ENCODE measurements at places on chromosomes 7 and 10.
A peak's percentile ranks its signal among the peaks of the same experiment; 100 is the strongest.

GRCh38 chr10:45625879-45626278 is 46.7 kb downstream of the ZFAND4 start:
- no peak for DNase-seq

DNA sequence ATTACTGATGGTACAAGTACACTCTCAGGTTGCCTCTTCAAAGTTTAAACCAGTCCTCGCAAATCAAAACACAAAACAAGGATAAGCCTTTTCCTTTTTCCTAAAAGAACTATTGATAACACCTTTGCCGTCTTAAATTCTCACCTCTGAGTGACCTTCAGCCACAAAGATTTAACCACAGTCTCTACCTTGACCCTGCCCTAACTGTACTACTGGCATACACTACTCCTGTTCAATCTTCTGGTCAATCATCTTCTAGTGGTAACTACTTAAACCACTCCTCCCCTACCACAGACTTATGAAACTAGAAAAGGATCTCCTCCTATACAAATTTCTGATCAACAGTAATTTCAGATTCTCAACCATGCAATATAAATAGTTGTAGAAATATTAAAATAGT is 15.1 kb downstream of the UPF2 start:
- no peak for DNase-seq

DNA sequence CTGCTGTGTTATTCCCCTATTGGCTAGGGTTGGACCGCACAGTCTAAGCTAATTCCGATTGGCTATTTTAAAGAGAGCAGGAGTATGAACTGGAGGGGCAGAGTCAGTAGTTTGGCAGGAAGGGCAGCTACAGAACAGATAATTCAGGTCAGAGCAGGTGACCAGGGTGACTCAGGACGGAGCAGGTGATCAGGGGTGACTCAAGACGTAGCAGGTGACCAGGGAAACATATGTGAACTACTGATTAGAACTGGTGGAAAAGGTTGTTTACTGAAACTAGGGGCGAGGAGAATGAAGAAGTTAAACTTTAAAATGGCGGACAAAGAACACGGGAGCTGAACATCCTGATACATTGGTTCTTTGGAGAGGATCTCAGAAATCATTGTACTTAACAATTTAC is 102.3 kb downstream of the CCDC7 start:
- DNase-seq, result no peak

DNA sequence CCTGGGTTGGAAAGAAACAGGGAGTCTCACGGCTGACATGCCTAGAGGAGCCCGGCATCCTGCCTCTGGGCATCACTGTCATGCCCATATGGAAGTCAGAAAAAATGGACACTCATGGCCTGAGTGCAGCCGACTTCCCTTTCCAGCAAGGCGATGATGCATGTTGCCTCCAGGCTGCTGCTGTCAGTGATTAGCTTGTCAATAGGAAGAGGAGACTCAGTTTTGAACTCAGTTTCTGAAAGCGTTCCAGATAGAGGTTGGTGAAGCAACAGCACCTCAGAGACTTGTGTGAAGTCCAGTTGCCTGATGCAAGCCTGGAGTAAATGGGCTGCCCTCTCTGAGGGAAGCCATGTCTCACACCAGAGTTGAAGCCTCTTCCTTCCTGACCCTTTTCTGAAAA is 148.4 kb downstream of the TPST1 start:
- DNase-seq, result no peak

DNA sequence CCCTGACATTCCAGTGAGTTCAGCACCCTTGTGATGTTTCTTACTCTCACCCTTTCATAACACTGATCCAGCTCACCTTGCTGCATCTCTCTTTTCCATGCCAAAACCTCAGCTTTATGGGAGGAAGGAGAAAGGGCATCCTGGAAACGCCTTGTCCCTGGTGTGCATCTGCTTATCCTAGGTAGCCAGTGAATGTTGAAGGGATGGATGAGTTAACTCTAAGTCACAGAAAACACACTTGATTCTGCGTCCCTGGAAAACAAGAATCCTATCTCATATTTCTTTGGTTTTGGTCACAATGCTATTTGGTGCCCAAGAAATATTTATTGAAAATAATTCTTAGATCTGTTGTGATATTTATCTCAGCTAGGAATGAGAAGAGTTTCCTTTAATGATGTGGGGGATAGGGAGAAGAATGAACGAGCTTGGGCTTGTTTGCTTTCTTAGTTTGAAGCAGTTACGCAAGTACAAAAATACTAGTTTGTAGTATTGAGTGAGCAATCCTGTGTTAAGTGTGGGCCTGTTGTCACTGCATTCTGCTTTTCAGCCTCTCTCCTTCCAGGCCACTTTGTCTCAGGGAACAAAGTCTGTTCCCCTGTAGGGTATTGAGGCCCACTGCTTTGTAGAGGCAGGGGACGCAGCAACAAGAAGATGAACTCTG is 126.5 kb downstream of the ARID5B start:
- DNase-seq, result peak; percentile 37

DNA sequence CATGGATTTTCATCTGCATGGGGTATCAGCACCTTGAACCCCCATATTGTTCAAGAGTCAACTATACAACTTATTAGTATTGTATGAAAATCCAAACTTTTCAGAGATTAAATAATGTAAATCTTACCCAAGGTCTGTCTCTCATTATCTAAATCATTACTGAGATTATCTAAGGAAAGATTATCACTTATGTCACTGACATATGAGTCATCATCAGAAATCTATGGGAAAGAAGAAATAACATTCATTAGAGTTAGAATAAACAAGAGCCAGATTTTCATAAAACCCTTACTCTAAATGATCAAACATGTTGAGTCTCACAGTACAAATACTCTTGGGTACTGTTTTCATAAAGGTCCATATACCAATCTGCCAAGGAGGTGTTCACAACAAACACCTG is 83.3 kb upstream of the GSDME start:
- DNase-seq, result no peak

- DNase-seq, result peak; percentile 77
Observed at GRCh38 chr7:101911800-101912715, 94.6 kb downstream of the CUX1 start.

- DNase-seq, result no peak
Observed at GRCh38 chr7:82567841-82568240, 124.3 kb upstream of the CACNA2D1 start.

DNA sequence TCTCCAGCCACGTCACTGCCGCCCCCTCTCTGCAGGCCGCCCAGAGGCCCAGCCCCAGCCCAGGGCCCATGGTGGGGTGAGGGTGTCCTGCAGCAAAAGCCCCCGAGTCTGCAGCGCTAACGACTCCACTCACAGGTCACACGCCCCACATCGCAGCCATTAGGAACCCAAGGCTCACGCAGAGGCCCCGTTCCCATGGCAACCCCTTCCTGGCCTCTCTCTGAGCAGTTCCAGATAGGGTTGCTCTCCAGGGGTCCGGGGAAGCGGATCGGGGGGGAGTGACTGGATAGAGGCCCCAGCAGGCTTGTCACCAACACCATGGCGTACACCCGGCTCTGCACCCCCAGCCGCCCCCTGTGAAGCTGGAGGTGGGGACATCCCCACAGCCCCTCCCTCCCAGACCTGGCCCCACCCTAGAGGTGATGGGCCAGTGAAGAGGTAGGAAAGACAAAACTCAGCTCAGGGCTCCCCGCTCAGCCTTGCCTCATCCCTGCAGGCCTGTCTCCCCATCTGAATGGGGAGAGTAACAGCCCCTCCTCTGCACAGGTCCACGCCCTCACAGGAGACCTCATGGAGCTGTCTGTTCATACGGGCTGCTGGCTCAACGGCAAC is 41.2 kb downstream of the TNRC18 start:
- DNase-seq, result peak; percentile 75

- no peak for DNase-seq
Observed at GRCh38 chr10:75018686-75019307, 92.7 kb upstream of the SAMD8 start.

DNA sequence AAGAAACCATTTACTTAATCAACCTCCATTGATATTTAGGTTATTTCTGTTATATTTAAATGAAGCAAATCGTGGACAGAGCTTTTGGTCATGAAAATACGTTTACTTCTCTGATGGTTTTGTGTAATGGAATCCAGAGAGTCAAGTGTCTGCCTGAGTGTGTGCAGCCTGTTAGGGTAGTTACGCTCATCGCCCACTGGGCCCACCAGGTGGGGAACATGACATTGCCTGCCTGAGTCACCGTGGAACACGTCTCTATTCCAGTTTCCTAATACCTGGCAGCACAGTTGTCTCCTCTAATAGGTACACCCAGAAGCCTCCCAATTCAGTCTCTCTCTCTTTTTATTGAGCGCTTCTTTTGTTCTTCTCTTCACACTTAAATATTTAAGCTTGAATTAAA is 91.0 kb downstream of the ADCY1 start:
- no peak for DNase-seq

DNA sequence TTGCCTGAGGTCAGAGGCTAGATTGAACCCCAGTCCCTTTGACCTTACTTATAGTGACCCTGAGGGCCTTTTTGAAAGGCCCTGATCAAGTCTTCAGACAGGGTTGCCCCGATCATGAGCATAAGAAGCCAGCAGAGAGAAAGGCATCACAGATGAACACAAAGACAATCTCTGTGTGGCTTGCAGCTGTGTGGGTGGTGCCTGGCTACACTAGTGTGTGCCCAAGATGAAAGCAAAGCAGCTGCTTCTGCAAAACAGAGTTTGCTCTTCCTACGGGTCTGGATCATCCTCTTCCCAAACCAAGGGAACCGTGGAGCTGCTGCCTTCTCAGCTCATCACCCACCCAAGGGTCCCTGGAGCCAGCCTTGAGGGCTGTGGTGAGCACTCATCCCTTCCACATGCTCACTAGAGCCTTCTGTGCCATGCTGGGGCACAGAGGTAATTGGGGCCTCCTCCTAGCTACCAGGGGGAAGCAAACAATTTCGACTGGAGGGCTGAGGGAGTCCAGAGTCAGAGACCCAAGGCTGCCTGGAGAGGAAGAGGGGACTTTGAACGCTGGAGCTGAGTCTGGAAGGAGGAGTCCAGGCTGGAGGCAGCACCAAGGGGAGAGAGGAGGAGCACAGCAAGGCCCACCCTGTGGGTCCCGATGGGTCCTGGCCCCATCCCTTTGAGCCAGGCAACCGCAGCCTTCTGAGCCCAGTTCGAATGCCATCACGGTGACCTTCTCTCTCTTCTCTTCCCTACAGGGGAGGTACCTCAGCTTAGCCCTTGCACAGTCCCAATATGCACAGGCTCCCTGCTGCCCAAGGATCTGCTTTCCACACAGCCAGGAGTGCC is 42.3 kb downstream of the ANTXRL start:
- DNase-seq, result no peak

DNA sequence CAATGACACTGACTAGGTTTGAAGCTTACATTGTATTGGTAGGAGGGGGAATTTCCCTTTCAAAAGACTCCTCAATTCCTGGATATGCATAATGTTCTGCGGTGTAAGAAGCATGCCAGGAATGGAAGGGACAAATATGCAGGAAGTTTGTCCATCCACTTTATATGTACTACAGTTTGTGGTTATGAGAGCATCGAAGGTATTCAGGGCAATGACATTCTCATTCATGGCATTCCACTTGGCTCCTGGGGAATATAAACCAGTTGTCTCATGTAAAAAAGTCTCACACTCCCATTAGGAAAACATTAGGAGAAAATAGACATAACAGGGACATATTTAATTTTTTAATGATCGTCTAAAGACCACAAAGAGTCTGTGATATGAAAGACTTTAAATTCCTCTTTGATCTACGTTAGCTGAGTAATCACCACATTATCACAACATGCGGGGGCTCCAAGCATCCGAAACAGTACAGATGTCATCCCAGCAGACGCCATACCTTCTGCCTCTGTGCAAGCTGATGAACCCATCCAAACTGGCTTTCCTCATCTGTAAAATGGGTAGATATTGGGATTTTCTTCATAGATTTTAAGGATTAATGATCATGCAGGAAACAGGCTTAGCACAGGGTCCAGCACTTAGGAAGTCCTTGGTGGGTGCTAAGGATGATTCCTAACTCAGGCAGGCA is 675.3 kb downstream of the INHBA start:
- DNase-seq, result no peak

DNA sequence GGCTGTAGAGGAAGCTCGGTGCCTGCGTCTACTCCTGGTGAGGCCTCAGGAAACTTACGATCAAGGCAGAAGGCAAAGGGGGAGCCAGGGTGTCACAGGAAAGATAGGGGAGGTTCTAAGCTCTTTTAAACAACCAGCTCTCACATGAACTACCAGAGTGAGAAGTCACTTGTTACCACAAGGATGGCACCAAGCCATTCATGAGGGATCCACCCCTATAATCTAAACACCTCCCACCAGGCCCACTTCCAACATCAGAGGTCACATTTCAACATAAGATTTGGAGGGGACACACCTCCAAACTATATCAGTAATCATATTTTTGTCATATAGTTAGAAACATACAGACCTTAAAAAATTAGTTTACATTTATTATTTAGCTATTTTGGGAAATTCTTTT is 9.4 kb downstream of the NOC3L start:
- no peak for DNase-seq

- DNase-seq, result no peak
Observed at GRCh38 chr7:70573696-70574095, 558.2 kb upstream of the GALNT17 start.

GRCh38 chr7:24731313-24731712 is 26.0 kb downstream of the GSDME start:
- no peak for DNase-seq

GRCh38 chr10:43155741-43156140 is 17.5 kb downstream of the CSGALNACT2 start:
- no peak for DNase-seq

DNA sequence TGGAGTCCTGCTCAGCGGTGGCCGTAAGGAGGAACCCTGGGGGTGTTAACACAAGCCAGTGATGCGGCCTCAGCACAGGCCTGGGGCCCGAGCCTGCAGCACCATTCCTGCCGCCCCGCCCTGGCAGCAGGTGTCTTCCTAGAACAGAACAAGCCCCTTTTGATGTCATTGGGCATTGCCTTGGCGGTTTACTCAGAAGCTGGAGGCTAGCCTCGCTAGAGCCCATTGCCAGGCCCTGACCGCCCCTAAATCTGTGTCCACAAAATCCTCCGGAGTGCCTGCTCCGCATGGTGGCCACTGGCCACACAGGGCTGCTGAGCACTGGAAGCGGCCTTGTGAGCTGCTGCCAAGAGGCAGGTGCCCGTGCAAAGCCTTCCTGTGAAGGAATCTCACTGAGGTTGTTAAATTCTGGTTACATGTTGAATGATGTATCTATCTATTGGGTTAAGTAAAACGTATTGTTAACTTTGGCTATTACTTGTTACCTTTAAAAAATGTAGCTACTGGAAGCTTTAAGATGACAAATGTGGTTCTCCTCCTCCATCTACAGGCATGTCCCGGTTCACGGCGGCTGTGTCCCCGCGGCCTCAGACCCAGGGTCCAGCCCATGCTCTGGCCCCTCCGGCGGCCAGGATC is 1.2 kb upstream of the INPP5A start:
- DNase-seq, result no peak

- no peak for DNase-seq
Observed at GRCh38 chr7:3994764-3995163, 687.3 kb upstream of the FOXK1 start.

DNA sequence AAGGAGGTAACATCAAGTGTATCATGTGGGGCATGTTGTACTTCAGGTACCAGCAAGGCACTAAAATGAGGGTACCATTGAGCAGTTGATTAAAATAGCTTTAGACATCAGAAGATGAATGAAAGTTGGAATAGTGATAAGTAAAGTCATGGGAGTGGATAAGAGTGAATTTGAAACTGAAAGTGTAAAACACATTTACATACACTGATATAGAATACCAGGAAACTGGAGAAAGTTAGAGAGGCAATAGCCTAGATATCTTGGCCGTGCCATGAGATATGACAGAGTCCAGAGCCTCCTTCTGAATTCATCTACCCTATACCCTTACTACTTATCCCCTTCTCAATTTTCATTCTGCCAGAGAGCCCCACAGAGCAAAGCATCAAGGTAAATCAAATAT is 76.6 kb downstream of the GRM3 start:
- DNase-seq, result no peak

- no peak for DNase-seq
Observed at GRCh38 chr10:13001887-13002212, 337 bp upstream of the CCDC3 start.

All from hepatocyte (in vitro differentiated cells).